ENCODE measurements at places on chromosomes 3 and 15.

- no peak for DNase-seq
These were observed 23.3 kb upstream of the NFKBIZ start for GRCh38 chr3:101825904-101826445.

DNA sequence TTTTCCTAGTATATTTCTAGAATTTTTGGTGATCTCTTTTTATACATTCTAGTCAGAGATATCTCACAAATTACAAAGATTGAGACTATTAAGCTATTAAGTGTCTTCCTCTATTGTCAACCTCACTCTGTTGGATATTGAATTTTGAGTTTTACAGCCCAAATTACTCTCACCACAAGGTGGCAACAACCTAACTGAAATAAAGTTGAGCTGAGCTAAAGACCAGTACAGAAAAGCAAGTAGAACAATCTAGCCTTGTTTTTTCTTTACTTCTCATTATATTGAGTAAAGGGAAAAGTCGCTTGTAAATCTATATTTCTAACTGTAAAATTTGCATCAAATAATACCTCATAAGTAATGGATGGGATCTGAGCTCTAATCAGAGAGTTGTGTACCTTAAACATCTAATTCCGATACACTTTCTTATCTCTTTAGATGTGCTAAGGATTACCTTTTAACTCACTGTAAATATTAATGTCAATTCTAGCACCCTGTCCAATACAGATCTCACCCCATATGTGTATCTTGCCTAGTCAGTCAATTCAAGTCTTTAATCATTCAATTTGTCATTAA lies 13.6 kb upstream of the COMMD2 start:
- DNase-seq: no peak

DNA sequence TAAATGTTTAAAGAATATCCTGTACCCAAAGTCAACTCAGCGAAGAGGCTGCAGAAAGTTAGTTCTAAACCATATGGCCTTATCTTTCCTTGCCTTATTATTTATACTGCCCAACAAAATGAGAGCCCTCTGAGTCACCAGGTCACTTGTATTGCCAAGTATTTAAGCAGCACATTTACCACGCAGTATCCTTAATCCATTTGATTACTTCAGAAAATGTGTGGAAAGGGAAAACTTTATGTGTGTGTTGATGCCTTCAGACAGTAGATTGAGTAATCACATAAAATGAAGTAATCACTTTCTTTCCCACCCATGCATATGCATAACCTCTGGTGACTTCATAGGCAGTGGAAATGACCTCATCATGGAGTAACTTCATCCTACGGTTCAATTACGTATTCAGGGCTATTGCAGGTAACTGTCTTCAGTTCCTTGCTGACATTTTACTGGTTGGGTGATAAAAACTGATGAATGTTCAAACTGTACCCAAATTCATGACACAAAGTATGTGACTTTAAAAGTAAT lies 7.5 kb upstream of the CADPS start:
- no peak for DNase-seq

DNA sequence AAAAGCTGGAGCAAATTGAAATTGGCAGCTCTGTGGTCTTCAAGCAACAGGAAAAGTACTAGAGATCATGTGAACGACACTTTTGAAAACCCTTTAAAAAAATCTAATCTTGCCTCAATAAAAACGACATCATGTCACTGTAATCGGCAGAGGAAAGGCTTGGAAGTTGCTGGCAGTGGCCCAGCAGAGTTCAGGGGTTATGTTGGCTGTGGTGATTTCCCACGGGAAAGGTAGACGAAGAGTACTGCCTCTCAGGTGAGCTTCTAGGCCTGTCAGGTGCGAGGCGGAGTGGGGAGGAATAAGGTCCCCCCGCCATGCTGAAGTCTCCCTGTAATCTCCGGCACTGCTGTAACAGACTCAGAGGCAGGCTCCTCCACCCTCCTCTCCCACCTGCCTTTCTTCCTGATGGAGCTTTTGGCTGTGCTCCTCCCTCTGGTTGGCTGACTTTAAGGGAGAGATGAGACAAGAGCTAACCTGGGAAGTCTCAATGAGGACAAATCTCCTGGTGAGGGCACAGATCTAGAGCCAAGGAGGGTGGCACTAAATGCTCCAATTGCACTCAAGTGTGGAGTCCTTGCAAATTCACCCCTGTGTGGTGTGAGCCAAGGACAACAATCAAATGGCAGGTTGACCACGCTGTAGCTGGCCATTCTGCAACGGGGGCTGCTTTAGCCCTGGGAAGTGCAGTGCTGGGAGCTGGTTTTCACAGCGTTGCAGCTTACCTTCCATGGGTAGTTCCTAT lies 18.7 kb upstream of the HES1 start:
- no peak for DNase-seq

DNA sequence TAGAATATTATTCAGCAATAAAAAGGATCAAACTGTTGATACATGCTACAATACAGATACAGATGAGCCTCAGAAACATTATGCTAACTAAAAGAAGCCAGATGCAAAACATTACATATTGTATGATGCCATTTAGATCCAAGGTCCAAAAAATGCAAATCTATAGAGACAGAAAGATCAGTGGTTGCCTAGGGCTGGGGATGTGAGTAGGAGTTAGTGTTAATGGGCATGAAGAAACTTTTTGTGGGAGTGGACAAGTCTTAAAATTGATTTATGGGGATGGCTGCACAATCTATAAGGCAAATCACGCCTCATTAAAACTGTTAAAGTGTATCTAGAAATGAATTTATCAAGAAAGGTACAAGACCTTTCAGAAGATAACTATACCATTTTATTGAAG lies 45.0 kb downstream of the EHHADH start:
- no peak for DNase-seq

DNA sequence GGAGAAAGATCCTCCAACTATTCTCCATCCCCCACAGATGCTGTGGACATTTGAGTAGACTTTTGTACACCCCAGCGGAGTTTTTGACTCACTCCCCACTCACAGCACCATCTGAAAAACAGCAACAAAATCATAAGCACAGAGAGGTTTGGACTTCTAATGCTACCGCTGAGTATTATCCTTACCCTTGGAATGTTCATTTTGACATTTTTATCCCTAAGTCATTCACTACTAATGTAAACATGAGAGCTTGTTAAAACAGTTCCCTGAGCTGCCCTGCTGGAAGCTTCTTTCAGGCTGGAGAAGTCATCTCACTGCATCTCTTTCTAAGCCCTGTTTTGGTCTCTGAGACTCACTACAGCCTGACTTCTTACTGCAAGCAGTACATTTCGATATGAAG lies 1045.9 kb downstream of the MCTP2 start:
- no peak for DNase-seq

GRCh38 chr3:67349551-67350174 lies 304.7 kb downstream of the SUCLG2 start:
- no peak for DNase-seq

DNA sequence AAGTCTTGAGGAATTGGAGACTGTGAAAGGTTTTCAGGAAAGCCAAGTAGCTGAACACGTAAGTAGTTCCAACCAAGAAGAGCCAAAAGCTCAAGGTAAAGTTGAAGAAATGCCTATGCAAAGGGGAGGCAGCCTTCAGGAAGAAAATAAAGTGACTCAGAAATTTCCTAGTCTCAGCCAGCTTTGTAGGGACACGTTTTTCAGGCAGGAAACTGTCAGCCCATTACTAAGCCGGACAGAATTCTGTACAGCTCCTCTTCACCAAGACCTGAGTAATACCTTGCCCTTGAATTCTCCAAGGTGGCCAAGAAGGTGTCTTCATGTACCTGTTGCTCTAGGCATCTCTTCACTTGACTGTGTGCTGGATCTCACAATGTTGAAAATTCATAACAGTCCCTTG lies 48.6 kb downstream of the CDAN1 start:
- no peak for DNase-seq

GRCh38 chr3:45188719-45189659 lies 37.1 kb downstream of the TMEM158 start:
- no peak for DNase-seq

DNA sequence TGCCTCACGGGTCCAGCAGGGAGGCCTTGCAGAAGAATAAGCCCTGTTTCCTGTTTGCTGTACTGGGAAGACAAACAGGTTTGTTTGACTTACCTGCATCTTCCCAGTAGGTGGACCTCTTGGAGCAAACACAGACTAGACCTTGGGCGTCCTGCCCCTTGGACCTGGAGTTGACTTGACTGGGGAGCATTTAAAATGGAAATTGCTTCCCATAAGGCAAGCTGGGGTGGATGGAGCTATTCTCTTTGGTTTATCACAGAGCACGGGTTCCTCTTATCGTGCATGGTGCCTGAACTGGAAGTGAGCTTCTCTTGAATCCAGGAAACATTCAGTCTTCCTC lies 151.4 kb downstream of the RPLP1 start:
- DNase-seq: no peak

DNA sequence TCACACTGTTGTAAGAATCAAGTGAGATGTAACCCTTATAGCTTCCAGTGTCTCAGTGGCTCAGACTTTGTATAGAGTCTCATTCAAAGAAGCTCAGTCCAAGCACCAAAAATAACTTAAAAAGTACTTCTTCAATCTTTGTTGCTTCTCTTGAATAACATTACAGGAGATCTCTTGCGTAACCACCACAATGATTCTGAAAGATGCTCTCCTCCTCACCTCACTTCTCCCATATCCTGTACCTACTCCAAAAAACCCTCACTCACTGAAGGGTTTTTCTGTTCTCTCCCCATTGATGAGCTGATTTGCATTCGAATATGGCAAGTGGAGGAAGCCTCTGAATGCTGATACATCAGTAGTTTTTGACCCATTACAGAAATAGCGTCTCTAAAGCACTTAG lies 39.4 kb upstream of the MRPS22 start:
- DNase-seq: no peak

GRCh38 chr3:127796831-127797150 lies 25.5 kb downstream of the MGLL start:
- DNase-seq: no peak

DNA sequence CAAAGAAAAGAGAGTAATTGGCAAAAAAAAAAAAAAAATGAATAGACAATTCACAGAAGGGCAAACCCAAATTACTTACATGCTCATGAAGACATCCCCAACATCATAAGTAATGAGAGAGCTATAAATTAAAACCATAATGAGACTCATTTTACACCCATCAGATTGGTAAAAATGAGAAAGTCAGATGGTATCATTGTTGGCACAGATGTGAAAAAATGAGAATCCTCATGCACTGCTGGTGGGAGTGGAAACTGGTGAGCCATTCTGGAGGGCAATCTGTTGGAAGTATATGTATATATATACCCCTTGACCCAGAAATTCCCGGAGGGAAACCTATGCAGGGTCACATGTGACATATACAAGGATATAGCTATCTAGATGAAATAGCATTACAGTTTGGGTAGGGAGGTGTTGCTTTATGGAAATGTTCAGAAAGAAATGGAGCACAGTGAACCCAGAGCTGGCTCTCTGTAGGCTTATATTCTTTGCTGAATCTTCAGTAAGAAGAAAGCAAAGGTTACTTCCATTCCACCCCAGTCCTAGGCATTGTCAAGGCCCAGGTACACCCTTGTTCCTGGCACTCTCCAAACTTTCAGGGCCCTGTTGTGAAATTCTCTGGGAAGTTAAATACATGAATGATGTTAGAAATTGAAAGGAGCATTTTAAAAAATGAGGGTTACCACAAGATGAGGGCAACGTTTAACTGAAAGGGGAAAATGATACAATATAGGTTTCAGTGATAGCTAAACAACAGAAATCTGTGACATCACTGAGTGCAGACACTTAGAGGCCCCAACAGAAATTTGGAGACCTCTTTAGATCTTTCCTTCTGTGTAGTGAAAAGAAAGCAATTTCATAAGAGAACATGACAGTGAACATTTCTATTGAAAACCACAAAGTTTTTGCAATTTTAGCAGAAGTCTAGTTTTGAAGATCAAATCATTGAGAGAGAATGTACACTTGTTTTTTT lies 132.7 kb upstream of the TPRG1 start:
- no peak for DNase-seq

Measured in stimulated activated CD8-positive, alpha-beta memory T cell treated with anti-CD3 and anti-CD28 coated beads, Interleukin-2, amount 100 ng/mL, for 1 hour (primary cell).